ENCODE measurements at places on chromosomes 5 and 9. TPM values are rescaled to one million over a fixed set of nuclear protein-coding genes. Genes with fewer than 3 reads are reported as not detected.

- DNase-seq, result no peak
Observed at GRCh38 chr9:107626118-107626517, 136.5 kb upstream of the KLF4 start.

GRCh38 chr5:181230551-181230950 lies 7.5 kb downstream of the TRIM41 start:
- no peak for DNase-seq

GRCh38 chr5:74889523-74890105 lies 23.4 kb upstream of the FAM169A start:
- DNase-seq, result no peak

DNA sequence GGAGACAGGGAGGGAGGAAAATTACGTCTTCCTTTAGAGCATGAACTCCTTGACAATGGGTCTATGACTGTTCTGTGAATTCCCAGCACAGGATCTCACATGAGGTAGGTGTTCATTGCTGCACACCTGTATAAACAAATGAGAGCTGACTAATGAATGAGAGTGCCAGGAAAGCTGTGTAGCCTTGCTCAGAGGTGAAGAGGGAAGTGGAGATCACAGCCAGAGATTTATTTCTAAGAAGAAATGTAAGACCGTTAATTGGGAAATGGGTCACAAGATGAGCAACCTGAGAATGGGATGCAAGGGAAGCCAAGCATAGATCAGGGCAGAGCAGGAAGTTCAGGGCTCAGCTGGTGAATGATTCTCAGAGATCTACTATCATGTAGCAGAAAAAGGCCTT lies 295.1 kb downstream of the CDK5RAP2 start:
- peak; percentile 92 for DNase-seq

DNA sequence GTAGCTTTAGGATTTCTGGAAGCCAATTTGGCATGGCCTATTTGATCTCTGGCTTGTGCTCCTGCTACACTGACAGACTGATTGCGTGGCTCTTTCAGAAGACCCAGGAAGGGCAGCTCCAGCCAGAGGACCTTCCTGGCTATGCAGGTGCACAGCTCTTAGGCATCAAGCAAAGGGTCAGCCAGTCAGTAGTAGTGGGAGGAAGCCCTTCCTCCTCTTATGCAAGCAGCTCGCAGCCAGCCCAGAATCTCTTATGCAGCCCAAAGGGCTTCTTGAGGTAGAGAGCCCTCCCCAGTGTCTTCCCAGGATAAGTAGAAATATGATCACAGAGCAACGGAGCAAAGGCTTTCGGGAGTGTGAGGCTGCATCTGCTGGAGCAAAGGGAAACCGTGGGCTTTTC lies 43.2 kb downstream of the SLC36A1 start:
- DNase-seq, result no peak

DNA sequence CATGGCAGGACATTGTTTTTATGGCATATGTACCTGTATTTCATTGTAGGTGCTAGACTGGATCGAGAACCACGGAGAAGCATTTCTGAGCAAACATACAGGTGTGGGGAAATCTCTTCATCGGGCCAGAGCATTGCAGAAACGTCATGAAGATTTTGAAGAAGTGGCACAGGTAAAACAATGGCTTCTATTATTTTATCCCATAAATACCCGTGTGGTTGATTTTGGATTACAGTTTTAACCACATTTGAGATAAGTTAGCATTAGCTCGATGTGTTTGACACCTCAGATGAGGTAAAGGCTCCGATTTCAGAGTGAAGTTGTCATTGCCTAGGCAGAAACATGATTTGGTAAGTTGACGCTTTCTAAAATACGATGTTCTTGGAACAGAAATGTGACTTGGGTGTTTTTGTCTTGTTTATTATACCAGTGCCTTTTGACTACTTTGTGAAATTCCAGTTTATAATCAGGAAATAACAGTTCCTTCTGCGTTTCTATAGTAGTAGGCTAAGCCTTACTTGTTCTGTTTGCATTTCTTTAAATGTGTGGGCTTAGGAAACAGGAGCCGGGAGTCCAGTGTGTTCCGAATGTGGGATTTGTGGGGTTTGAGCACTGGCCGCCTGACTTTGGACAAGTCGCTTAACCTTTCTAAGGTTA lies 187.7 kb downstream of the TRIO start:
- DNase-seq, result no peak

GRCh38 chr5:160452795-160453194 lies 31.1 kb downstream of the PTTG1 start:
- no peak for DNase-seq

DNA sequence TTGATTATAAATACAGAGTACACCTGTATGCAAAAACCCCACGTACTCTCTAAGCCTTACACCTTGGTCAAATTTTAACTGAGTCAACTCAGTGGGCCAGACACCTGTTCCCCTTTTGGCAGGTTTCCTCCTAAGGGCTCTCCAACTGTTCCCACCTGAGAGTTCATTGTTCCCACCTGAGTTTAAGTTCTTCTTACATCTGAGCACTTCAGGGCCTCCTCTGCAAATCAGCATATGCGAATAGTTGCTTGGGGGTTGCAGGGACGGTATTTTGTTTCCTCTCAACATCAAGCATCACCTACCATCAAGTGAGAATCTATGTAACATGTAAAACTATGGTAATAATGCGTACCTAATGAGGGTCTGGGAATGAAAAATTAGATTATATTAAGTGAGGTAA lies 300.0 kb downstream of the PIK3R1 start:
- DNase-seq, result no peak

DNA sequence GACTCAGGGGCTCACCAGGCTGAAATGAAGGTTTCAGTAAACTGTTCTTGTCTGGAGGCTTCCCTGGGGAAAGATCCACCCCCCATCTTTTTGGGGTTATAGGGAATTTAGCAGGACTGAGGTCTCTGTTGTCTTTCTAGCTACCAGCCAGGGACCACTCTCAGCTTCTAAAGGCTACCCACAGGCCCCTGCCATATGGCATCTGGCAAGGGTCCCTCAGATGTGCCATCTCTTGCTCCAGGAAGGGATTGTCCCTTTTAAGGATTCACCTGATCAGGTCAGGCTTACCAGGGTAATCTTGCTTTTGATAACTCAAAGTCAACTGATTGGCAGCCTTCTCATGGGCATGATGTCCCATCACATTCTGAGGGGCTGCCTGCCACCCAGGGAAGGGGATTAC lies 65.0 kb downstream of the NSUN2 start:
- no peak for DNase-seq

- peak; percentile 66 for DNase-seq
Observed at GRCh38 chr9:83070261-83070660, 7.3 kb upstream of the RASEF start.

GRCh38 chr5:118040496-118040895 lies 947.9 kb downstream of the DTWD2 start:
- DNase-seq, result no peak

IFNA13 gene
- total RNA-seq, result not detected

NPDC1 gene
- total RNA-seq, result 96.6 TPM

FGF18 gene
- 0.16 TPM for total RNA-seq

GABRA6 gene
- not detected for total RNA-seq

BRINP1 gene
- 22.2 TPM for total RNA-seq

IL13 gene
- not detected for total RNA-seq
